Effector CD8-positive, alpha-beta T cell (primary cell): ENCODE measurements at places on chromosomes 3 and 15.

- no peak for DNase-seq
Measured at GRCh38 chr3:63960048-63960711, 48.0 kb upstream of the SCAANT1 start.

DNA sequence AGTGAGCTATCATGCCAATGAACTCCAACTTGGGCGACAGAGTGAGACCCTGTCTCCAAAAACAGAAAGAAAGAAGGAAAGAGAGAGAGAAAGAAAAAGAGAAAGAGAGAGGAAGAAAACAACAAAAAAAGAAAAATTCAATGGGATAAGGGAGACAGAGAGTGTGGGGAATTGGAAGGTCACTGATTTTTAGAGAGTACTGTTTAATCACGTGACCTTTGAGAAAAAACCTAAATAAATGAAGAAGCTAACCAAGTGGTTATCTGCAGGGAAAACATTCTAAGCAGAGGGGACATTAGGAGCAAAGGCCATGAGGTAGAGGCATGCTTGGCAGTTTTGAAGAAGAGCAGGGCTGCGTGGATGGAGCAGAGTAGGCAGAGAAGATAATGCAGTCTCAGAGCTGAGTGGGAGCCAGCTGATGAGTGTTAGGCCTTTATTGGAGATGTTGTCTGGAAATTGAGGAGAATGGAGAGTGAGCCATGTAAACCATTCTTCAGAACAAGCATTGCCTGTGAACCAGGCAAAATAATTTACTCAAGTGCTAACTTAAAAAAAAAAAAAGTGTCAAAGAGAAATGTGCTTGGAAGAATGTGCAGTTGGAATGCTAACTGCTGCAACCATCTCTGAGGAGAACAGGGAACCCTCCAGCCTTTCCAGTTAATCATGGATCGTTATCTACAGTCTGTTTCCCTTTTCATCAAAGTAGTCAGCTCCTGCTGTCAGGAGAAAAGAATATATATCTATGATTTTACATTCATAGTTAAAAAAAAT is 377.3 kb upstream of the SEMA6D start:
- DNase-seq = no peak

- DNase-seq = no peak
Measured at GRCh38 chr3:94299716-94300115, 236.9 kb downstream of the NSUN3 start.

DNA sequence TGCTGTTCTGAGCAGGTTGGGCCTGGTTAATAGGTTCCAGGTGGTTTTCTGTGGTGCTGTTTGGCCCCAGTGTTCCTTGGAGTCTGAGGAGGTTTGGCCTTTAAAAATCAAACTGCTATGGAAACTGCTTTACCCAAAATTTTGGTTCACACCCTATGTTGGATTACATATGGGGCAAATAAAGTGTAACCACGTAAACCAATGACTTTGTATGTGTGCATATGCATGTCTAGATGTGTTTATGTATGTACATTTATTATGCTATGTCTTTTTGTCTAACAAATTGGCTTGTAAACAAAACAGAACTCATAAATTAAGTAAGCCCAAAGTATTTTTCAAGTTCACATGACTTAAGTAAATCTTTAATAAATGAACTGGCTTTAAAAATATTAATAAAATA is 8.9 kb upstream of the XCR1 start:
- no peak for DNase-seq

GRCh38 chr15:40092256-40092978 is 16.3 kb downstream of the BMF start:
- DNase-seq = no peak
